Epithelial cell of proximal tubule (primary cell): ENCODE measurements at places on chromosomes 6 and 20. TPM values are rescaled to one million over a fixed set of nuclear protein-coding genes. Genes with fewer than 3 reads are reported as not detected.

Gene MEP1A
- not detected in 2 replicates for total RNA-seq

DNA sequence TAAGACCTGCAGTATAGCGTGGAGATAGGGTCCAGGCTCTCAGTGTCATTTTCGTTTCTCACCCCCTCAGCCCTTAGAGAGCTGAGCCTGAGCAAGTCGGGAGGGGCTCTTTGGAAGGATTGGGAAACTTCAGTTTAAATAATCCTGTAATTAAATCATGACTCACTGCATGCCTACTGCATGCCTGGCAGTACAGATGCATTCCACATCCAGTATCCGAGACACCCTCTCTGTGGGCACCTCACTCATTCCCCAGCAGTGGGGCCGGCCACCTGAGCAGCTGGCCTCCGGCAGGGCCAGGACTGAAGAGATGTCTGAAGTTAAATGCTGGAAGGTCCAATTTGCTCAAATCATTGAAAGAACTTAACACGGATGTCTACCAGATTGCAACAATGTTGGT lies 316.6 kb downstream of the THBS2 start:
- DNase-seq: no peak

- DNase-seq: no peak
Measured at GRCh38 chr6:160933256-160933655, 58.3 kb upstream of the MAP3K4 start.

GRCh38 chr6:14273191-14273590 lies 155.6 kb downstream of the CD83 start:
- DNase-seq: no peak

GRCh38 chr6:142907544-142907943 lies 37.4 kb downstream of the HIVEP2 start:
- DNase-seq: no peak

GRCh38 chr6:3808759-3809514 lies 40.2 kb upstream of the FAM50B start:
- DNase-seq: peak; percentile 33

DNA sequence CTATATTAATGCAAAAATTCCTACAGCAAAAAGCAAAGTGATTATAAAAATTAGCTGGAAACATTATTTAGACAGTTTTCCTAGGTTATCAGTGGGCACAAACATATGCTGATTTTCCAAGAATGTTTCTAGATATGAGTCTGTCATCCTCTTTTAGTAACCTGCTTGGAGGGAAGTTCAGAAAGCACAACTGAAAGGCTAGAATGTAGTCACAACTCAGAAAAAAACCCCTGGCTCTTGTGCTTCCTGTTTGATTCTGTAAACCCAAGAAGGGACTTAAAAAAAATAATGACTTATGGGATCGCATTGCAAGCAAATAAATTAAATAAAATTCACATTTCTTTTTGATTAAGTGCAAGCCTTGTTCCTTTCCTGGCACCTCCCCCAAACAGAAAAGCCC lies 708.4 kb upstream of the EPHA7 start:
- DNase-seq: no peak

DNA sequence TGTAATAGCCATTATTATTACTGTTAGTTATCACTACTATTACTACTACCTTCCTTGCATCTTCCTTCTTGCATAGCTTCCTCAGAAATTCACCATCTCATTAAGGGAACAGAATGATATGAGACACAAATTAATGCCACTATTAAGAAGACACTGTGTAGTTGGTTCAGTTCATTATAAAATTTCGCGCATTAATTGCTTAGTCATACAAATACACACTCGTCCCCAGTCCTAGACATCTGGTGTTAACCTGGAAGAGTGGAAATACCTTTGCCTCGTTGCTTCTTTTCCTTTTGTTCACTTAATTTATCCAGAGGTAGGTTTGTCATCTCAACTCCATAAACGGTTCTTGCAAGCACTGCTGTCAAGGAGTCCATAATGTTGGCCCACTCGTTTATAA lies 107.5 kb downstream of the RALGAPA2 start:
- no peak for DNase-seq

Gene OR2J3
- not detected in 2 replicates for total RNA-seq

- no peak for DNase-seq
Measured at GRCh38 chr6:81861281-81861680, 108.8 kb upstream of the TENT5A start.

DNA sequence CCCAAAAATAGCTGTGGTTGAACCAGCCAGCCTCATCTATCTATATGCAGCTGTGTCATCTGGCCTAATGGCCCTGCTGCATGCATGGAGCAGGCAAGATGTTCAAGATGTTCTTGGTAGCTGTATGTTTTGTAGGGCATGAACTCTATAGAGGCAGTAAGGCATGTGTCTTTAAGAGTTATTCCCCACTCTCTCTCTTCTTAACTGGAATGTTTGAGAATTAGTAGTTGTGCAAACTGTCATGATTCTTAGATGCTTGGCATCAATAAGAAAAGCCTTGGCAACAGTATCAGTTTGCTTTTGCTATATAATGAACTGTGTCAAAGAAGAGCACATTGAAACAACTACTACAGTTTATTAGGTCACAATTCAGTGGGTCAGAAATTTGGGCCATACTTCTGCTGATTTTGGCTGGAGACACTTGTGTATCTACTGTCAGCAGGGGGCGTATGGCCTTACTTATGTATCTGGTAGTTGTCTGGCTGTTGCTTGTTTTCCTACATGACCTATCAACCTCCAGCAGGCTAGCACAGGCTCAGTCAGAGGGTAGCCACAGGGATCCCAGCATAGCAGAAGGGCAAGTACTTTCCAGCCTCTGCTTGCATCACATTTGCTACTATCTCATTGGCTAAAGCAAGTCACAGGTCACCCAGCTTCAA lies 56.1 kb upstream of the LAMP5 start:
- no peak for DNase-seq

DNA sequence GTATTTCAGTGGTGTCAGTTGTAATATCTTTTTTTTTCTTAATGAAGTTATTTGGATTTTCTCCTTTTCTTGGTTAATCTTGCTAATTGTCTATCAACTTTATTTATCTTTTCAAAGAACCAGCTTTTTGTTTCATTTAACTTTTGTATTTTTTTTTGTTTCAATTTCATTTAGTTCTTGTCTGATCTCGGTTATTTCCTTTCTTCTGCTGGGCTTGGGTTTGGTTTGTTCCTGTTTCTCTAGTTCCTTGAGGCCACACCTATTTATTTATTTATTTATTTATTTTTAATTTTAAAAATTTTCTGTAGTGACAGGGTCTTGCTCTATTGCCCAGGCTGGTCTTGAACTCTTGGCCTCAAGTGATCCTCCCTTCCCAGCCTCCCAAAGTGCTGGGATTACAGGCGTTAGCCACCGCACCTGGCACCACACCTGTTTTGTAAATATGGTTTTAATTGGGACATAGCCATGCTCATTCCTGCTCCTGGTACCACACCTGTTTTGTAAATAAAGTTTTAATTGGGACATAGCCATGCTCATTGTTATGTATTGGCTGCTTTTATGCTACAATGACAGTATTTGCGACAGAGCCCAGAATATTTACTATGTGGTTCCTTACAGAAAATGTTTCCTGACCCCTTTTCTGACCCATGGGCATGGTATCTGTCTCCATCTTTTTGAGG lies 22.2 kb downstream of the KDM1B start:
- no peak for DNase-seq

DNA sequence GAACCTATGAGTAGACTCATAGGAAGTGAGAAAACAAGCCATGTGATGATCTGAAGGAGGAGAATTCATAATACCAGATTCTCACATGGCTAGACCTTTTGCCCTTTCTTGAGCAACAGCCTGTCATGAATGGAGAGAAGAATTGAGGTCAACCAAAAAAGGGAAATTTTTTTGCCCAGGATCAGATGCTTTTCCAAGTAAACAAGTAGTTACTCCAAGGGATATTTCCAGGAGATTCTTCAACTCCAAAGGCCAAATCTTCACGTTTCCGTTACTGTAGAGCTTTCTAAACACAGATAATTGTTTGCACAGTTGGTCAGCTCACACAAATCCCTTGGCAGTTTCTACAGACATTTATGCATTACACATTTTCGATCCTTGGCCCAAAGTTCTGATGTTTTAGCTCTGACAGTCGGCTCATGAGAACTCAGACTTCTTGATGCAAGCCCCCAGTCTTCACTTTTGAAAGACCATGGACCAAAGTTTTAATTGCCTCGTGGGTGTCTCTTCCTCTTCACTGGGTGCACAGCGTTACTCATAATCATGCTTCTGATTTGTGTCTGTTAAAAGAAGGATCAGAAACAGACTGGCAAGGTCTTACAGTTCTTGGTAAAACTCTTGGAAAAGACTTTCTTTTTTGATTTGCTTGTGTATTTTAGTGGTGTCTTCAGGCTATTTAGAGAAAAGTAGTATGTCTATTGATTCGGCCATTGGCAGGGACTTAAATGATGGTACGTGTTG lies 115.0 kb downstream of the TSHZ2 start:
- DNase-seq: no peak

DNA sequence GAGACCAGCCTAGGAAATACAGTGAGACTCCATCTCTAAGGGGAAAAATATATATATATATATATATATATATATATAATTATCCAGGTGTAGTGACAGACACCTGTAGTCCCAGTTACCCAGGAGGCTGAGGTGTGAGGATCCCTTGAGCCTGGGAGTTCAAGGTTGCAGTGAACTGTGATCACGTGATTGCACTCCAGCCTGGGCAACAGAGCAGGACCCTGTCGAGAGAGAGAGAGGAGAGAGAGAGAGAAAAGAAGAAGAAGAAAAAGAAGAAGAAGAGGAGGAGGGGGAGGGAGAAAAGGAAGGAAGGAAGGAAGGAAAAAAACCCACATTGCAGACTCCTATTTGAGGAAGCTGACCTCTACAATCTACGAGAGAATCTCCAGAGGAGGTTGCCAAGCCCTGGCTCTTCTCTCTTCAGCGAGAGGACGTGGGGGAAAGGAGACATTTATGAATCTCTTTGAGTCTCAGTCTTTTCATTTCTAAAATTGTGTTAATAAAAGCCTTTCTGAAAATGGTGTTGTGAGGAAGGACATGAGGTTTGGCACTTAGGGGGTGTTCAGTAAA lies 49.7 kb downstream of the COL11A2 start:
- no peak for DNase-seq

DNA sequence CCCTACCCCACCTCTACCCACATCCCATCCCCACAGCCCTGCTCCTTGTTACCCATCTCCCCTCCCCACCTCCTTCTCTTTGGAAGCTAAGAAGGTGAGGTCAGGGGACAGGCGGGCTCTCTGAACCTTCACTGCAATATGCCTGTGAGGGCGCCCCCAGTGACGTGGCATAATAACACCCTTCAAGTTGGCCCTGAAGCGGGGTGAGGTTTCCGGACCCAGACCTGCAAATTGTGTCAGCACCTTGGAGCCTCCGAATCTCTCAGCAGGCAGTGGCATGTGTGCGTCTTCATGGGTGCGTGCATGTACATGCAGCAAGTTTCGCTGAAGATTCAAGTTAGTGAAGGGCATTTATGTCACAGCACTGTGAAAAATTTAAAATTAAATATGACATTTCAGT lies 114.6 kb downstream of the SOBP start:
- DNase-seq: no peak

DNA sequence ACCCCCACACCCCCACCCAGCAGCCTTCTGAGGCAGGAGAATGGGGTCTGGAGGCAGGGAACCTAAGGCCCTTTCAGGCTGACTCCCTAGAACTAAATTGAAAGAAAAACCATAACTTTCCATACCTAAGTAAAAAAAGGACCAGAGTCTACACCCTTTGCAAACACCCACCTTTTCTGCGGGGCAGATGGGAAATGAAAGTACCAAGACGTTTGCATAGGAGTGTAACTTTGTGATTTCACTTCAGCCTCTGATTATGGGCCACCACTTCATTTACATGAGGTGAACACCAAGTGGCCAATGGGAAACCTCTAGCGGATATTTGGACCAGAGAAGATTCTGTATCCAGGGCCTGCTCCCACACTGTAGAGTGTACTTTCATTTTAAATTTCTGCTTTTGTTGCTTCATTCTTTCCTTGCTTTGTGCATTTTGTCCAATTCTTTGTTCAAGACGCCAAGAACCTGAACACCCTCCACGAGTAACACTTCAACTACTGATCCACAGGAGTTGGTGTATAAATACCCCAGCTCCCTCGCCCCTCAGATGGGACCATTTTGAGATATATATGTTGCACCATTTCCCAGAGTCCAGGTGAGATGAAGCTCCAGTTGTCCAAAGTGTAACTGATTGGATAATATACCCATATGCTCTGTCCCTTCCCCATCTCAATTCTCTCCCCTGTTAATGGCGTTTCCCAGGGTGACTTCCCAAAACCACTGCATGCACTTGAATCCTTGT lies 18.9 kb upstream of the SRSF6 start:
- no peak for DNase-seq

DNA sequence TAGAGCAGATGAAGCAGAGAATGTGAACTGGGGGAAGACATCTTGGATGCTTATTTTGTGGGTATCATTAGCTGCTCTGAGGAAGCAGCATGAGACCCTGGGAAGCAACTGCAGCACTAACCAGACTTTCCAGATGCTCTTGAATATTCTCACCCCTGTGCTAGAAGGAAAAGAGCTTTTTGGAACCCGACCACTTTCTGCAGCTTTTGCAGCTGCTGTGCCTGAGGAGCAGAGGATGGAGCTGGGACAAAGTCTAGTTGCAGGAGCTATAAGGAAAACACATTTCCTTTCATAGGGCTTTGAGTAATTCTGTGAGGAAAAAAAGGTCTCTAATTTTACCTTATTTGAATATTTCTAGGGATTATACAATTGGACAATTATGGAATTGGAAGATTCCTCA lies 369.7 kb downstream of the CD109 start:
- no peak for DNase-seq

- no peak for DNase-seq
Measured at GRCh38 chr20:56730996-56731395, 101.9 kb downstream of the TFAP2C start.

- no peak for DNase-seq
Measured at GRCh38 chr6:26330859-26331217, 34.2 kb upstream of the BTN3A2 start.

DNA sequence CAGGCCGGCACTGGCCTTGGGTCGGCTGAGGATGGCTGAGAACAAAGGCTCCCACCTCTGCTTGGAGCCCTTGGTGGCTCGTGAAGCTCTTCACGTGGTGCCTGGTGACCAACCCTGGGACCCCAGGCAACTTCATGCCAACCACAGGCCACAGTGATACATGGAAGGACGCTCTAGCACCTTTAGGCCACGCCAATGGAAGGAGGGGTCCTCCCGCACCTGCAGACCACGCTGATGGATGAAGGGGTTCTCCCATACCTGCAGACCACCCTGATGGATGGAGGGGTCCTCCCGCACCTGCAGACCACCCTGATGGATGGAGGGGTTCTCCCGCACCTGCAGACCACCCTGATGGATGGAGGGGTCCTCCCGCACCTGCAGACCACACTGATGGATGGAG lies 62.5 kb downstream of the ERMARD start:
- DNase-seq: no peak

Gene ABHD12
- 60.3 and 79.3 TPM in 2 replicates for total RNA-seq

GRCh38 chr20:1883986-1884385 lies 11.2 kb upstream of the SIRPA start:
- no peak for DNase-seq
